ENCODE measurements at places on chromosomes 2 and 18.

DNA sequence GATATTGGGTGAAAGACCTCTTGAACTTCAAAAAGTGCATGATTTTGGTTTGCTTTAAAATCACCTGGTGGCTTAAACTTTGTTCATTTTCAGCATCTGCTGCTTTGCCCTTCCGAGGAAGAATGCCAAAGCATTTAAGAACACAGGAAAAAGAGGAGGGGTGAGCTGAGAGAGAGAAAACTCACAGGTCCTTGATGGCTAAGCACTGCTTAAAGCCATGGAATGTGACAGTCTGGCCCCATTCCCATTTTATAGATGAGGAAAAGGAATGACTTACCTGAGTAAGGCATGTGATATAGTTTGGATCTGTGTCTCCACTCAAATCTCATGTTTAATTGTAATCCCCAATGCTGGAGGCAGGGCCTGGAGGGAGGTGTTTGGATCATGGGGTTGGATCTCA lies 58.1 kb downstream of the KCNS3 start:
- DNase-seq: no peak

- no peak for DNase-seq
Observed at GRCh38 chr2:69517410-69517809, 80.2 kb upstream of the NFU1 start.

- no peak for DNase-seq
Observed at GRCh38 chr2:160270571-160271113, 70.6 kb upstream of the ITGB6 start.

GRCh38 chr2:100929147-100929546 lies 72.9 kb upstream of the RPL31 start:
- DNase-seq: no peak

DNA sequence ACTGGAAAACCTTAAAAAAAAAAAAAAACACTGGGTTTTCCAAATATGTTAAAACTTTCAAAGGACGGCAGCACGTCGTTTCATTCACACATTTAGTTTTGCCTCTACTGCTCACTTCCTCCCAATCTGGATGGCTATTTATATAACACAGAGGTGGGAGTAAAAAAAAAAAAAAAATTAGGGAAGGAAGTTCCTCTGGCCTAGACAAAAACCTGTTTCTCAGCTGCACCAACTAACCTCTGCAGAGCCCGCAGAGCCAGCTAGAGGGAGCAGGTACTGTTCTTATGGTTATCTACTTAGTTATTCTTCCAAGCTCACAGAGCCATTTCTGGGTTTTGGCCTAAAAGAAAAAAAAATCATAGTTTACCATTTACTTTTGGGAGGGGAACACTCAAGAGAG lies 28.1 kb downstream of the SLC1A4 start:
- no peak for DNase-seq

- DNase-seq: no peak
Observed at GRCh38 chr2:237749961-237750360, 48.6 kb upstream of the RBM44 start.

- no peak for DNase-seq
Observed at GRCh38 chr2:128605931-128606330, 287.3 kb upstream of the HS6ST1 start.

GRCh38 chr2:167196461-167197252 lies 308.4 kb downstream of the XIRP2 start:
- DNase-seq: no peak

DNA sequence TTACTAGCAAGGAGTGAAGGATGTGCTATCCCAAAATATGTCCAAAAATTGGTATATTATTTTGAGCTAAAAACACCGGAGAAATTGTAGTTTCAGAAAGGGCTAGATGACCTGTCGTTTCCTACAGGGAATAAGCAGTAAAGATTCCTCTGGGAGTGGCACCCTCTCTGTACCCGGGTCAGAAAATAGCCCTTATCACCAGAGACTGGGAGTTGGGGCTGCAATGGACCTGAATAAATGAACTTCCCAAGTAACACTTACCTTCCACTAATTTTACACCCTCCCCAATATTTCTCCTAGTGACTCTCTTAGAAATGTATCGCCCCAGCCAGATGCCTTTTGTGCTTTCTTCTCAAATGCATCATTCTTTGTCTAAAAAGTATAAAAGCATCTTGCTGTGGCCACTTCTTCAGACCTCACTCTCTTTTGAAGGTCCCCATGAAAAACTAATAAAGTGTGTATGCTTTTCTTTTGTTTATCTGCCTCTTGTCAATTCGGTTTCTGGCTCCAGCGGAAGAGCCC lies 734 bp upstream of the RMC1 start:
- DNase-seq: no peak

- DNase-seq: no peak
Observed at GRCh38 chr2:122179492-122180165, 424.2 kb downstream of the TSN start.

DNA sequence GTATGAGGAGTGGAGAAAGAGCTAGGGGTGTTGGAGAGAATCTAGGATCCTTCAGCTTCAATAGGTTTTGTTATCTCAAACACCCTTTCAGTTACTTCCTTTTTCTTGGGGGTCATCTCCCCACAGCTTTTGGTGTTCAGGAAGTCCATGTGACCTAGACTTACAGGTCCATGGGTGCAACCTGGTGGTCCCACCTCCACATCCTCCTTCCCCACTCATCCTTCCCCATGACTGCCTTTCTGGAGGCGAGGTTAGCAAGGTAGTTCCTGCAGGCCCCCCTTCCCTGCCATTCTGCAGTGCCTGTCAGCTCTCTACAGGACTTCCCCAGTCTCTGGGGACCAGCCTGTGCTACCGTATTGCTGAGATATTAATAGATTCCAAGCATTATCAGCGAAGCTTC lies 107.6 kb downstream of the TMEM17 start:
- no peak for DNase-seq

GRCh38 chr2:126884861-126885750 lies 13.6 kb upstream of the TEX51 start:
- DNase-seq: no peak

DNA sequence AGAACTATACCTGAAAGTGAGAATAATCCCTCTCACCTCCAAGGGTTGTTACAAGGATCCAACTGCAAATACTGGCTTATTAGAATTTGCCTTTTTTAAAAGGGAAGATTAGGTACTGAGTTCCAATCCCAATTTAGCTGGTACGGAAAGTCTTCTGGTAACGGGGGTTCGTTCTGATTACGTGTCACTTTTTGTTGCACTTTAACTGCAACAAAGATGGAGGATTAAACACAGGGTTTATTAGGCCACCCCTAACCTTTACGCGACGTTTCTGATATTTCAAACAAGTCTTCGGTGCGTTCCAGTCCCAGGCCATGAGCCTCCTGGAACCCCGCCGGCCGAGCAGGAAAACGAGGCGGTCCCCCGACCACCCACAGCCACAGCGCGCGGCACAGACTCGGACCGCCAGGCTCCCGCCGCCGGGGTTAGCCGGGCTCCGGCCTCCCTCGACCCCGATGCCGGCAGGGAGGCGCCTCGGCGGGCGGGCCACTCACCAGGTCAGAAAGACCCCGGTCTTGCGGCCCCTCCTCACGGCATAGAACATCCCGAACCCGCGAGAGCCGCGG lies 411 bp downstream of the RNASEH1 start:
- DNase-seq: no peak

DNA sequence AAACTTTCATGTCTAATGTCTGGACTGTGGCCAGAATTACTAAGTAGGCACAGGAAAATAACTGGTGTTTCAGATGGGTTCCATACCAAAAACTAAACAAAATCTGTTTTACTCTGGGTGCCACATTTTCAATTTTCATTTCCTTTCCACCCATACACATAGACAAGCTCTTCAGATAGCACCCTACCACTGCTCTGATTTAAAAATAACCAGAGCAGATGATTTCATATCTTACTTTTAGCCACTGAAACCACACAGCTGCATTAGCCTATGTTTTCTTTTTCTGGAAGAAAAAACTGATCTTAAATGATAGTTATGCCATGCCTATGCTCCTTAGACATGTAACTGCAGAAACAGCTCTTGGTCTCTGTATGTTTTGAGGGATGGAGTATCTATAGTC lies 647.6 kb downstream of the CPS1 start:
- no peak for DNase-seq

DNA sequence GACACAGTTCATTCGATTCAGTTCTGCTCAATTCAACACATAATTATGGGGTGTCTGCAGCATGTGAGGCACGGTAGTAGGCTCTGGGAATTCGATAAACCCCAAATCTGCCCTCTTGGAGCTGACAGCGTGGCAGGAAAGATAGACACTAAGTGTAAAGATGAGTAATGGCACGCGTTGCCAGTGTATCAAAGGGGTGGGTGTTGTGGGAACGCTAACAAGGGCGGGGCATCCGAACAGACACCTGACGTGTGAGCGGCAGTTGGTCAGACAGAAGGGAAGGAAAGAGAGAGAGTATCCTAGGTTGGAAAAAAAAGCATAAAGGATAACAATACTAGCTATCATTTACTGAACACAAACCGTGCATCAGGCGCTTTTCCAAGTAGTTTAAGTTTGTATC lies 125.7 kb upstream of the HAAO start:
- no peak for DNase-seq

DNA sequence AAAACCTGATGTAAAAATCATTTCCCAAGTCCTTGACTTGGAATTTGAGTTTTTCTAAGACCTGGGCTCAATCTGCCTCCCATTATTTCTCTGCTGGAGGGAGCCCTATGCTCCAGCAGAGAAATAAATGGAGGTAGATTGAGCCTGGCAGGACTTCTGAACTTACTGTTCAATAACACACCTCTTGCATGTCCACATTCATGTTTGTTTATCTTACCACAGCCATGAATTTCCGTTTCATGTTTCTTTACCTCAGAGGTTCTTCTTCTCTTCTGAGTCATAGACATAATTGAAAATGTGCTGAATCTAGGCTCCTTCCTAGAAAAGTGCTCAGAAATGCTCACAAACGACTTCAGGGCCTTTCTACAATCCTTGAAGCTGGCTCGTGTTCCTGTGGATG lies 170.8 kb downstream of the PMAIP1 start:
- no peak for DNase-seq

DNA sequence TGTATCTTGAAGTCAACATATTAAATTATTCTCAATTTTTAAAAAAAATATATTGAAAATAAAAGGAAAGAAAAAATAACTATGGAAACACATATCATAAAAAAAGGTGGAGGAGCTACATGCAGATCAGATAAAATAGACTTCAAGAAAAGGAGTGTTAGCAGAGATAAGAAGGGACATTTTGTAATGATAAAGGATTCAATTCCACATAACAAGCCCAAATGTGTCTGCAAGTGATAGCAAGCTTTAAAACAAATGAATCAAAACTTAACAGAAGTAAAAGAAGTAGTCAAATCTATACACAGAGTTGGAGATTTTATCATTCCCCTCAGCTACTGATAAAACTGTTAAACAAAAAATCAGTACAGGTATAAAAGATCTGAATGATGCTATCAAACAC lies 74.9 kb downstream of the TTC32 start:
- no peak for DNase-seq

DNA sequence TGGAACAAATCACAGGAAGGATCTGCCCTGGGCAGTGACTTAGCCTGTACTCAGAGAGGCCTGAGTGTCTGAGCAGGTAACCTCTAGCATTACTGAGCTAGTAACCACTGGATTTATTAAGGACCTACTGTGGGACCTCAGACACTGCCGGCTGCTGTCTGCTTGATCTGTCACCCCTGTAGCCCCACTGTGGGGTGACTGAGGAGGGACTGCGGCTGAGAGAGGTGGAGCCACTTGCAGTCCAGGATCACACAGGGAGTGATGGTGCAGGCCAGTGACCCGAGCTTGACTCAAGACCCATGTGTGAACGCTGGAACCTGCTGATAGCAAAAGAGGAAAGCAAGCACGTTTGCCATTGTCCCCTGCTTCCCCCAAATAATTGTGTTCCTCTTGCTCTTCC lies 15.6 kb downstream of the CHMP1B start:
- DNase-seq: no peak

- DNase-seq: no peak
Observed at GRCh38 chr2:238203973-238204683, 633 bp upstream of the ILKAP start.

- DNase-seq: no peak
Observed at GRCh38 chr2:239459056-239459455, 58.2 kb upstream of the HDAC4 start.

DNA sequence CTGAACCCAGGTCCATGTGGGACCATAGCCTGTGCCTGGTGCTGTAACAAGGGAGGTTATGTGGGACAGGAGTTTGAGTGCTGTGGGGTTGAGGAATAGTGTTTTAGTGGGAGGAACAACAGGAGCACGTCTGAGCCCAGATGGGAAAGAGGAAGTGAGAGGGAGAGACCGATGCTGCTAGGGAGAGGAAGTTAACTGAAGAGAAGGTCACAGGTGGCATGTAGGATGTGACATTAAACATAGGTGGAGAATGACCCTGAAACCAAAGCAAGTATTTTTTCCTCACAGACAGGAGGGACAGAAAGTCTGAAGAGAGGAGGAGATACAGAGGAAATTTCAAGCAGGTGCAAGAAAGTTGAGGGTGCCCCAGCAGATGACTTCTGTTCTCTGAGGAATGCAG lies 87.8 kb downstream of the ACOXL start:
- no peak for DNase-seq

DNA sequence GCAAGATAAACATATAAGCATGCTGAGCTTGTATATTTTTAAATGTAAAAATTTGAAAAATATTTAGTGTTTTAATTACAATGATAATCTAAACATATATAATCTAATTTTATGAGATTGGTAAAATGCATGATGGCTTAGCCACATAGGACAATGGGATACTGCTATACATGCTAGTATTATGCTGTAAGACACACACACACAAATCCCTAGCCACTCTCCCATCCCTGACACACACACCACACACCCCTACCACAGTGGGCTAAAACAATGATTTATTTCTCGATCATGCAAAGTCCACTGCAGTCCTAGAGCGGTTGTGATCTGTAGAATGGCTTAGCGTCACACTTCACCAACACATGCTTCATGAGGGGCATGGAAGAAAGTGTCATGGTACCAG lies 36.3 kb upstream of the AP1S3 start:
- DNase-seq: no peak

DNA sequence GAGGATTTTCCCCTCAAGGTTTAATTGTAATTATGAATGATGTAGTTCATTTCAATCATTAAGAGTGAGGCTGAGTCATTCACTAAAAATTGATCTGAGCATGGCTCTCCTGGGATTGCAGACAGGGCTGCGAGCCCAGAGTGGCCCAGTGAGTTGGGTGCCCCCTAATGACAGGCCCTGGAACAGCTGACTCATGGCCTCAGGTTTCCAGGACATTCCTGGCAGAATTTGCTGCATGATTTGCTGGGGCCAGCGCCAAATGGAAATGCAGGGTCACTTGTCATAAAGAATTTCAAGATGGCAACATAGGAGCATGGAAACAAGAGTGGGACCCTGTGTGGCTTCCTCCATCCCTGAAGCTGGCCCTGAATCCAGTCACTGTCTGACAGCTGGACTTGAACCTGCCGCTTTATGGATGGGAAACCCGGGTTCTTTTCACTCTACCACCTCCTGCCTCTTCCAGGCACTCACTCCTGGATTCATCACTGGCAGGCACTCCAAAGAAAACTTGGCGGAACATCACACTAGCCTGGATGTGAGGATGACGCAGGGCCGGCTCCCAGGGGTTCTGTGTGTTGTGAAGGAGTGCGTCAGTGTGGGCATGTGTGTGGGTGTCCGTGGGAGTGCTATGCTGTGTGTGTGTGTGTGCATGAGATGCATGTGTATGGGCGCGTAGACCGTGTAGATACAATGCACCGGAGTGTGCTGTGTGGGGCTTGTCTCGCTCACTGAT lies 15.2 kb downstream of the OTOF start:
- no peak for DNase-seq

Data from activated CD4-positive, CD25-positive, alpha-beta regulatory T cell (primary cell).